ENCODE measurements at places on chromosomes 5 and 9. TPM values are rescaled to one million over a fixed set of nuclear protein-coding genes. Genes with fewer than 3 reads are reported as not detected.
A peak's percentile ranks its signal among the peaks of the same experiment; 100 is the strongest.

- DNase-seq = no peak
Measured at GRCh38 chr9:23497137-23497504, 328.9 kb downstream of the ELAVL2 start.

DNA sequence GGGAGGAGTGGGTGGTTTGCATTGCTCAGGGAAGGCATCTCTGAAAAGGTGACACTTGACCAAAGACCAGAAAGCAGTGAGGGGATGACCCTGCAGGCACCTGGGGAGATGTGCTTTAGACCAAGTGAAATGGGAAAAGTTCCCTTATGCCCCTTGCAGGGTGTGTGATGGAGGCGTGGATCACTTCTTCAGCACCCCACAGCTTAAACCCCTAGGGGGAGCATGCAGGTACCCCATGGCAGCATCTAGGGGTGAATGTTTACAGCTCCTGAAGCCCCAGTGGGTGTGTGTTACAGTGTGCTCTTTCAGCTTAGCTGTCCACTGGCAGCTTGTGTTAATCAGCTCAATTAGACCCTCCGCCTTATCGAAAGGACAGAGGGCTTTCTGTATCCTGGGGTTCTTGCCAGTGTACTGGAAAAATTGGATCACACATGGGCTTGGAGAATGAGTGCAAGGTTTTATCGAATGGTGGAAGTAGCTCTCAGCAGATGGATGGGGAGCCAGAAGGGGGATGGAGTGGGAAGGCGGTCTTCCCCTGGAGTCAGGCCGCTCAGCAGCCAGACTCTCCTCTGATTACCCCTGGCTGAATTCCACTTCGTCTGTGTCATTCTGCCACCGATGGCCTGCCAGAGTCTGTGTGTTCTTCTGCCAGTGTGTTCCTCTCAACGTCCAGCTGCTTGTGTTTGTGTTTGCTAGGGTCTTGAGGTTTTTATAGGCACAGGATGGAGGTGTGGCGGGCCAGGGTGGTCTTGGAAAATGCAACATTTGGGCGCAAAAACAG lies 6.3 kb downstream of the BHMT2 start:
- DNase-seq = peak; percentile 20

GRCh38 chr9:406886-407654 lies 192.4 kb downstream of the DOCK8 start:
- peak; percentile 20 for DNase-seq

DNA sequence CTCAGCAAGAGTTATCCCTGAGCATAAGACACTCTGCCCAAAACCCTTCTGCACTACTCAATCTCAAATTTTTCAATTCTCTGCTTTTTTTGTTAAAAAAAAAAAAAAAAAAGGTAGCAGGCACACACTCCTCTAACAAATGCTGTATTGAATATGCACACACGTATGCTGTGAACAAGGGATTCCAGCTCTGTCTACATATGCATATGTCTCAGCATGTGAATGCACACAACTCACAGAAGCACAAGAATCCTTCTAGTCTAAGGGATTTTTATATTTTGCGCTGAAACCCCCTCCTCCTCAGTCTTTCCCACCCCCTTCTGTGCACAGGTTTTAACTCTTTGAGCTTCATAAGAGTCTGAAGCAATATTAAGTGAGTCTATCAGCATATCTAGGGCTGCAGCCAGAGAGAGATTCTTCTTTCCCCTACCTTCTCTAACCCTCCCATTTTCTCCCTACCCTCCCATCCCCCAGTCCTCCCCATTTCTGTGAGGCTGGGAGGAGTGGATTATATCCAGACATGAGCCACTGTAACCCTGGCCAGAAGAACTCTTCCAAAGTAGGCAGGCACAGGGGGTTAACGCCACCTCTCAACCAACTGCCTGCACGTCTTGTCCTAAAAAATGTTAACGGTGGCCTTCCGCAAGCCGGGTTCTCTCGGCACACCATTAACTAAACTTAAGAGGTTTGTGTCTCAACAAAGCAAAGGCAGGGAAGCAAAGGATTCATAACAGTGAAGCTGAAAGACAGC lies 1.0 kb downstream of the GABRB2 start:
- DNase-seq = no peak

GRCh38 chr5:99765011-99765410 lies 770.2 kb upstream of the FAM174A start:
- DNase-seq = no peak

- no peak for DNase-seq
Measured at GRCh38 chr5:158559066-158559465, 540.6 kb downstream of the EBF1 start.

DNA sequence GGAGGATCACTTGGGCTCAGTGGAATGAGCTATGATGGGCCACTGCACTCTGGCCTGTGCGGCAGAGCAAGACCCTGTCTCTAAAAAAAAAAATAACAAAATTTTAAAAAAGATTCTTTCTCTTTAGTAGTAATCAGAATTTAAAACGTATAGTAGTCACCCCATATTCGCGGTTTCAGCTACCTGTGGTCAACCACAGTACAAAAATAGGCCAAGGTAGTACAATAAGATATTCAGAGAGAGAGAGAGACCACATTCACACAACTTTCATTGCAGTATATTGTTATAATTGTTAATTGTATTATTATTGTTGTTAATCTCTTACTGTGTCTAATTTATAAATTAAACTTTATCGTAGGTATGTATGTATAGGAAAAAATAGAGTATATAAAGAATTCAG lies 18.7 kb downstream of the INIP start:
- no peak for DNase-seq

- DNase-seq = no peak
Measured at GRCh38 chr5:79378510-79379186, 135.3 kb downstream of the HOMER1 start.

GRCh38 chr5:88830567-88830966 lies 52.4 kb downstream of the MEF2C start:
- DNase-seq = no peak

DNA sequence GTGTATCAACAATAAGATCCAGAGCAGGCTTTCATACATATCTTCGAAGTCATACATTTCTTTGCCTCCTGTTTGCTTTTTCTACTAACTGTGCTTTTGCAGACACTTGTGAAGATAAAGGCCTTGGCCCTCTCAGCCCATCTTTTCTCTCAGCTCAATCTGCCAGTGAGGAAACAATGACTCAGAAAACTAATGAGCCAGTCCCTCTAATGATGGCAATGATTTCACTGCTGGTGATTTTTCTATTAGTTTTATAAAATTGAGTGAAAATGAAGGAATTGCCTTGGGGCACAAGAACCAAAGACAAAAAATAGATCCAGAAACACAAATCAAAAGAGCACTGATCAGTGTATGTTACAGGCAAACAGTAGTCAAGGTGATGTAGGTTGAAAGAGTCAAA lies 167.7 kb upstream of the PPP2R2B start:
- no peak for DNase-seq

- no peak for DNase-seq
Measured at GRCh38 chr5:175214152-175214551, 229.8 kb downstream of the DRD1 start.

DNA sequence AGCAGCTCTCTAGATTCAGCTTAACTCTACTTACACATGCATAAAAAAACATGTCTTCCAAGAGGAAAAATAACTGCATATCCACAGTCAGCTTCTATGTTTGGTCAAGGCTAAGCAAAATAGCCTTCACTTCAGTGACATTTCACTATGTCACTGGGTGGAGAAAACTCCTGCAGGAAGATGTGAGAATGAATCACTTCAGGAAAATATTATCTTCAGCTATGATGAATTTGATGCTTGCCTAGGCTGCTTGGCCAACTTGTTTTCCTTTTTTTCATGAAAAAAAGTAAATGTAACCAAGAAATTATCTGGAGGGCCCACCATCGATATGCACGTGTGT lies 143.0 kb upstream of the ZNF608 start:
- DNase-seq = no peak

- no peak for DNase-seq
Measured at GRCh38 chr5:318931-319601, 2.4 kb upstream of the AHRR start.

- DNase-seq = peak; percentile 35
Measured at GRCh38 chr9:87119328-87119881, 172.1 kb upstream of the GAS1 start.

GRCh38 chr9:84002344-84002743 lies 21.7 kb downstream of the RMI1 start:
- no peak for DNase-seq

Gene SNCAIP
- total RNA-seq = 0.96 TPM

Gene BTNL3
- 0.17 TPM for total RNA-seq

Gene ADAMTS19
- 0.30 TPM for total RNA-seq

Gene PCDHGB5
- 6.6 TPM for total RNA-seq

Gene PPP3R2
- not detected for total RNA-seq

Gene AQP3
- total RNA-seq = 10.8 TPM

Gene HRCT1
- total RNA-seq = 4.7 TPM

Gene CNTFR
- 2.1 TPM for total RNA-seq

Gene EXD3
- 8.9 TPM for total RNA-seq

Measured in heart right ventricle (tissue), 16 donors.